ENCODE measurements at places on chromosomes 12 and 14.

- no peak for DNase-seq
Measured at GRCh38 chr14:94038921-94039629, 12.9 kb downstream of the OTUB2 start.

- DNase-seq, result no peak
Measured at GRCh38 chr12:6233121-6233971, 33.1 kb downstream of the CD9 start.

GRCh38 chr14:94540031-94540794, 21.0 kb upstream of the SERPINA4 start:
- no peak for DNase-seq

- DNase-seq, result no peak
Measured at GRCh38 chr14:93803408-93804318, 15.4 kb upstream of the PRIMA1 start.

- DNase-seq, result no peak
Measured at GRCh38 chr12:107233551-107233950, 140.2 kb upstream of the CRY1 start.

- no peak for DNase-seq
Measured at GRCh38 chr12:32377344-32378055, 21.9 kb upstream of the FGD4 start.

DNA sequence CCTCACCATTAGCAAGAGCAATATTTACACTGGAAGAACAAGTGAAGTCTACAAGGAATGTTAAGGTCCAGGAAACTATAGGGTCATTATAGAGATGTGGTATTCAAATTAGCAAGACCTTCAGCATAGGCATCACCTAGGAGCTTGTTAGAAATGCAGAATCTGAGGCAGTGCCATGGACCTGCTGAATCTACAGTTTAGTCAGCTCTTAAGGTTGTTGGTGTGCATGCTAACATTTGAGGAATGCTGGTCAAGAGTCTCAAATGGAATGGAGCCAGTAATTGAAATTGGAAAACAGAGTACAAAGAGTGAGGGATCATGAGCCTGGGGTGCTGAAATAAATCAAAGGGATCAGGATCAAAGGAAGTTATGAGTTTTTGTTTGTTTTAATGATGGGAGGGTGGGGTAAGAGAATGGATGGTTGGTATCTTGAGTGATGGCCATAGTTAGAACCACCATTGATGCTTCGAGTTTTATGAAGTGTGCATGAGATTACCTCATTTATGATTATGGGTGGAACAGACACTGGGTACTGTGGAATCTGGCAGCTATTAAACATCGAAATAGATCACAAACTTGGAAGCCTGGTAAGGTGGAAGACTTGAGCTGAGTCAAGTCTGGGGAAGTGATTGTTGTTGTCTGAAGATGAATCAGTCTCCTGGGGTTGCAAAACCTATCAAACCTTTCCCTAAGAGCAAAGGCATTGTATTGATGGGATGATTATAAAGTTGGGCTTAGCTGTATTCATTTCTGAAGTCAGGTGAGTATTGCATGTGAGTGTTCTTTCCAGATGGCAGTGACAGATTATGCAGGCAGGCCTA, 323.3 kb upstream of the E2F7 start:
- DNase-seq, result no peak

DNA sequence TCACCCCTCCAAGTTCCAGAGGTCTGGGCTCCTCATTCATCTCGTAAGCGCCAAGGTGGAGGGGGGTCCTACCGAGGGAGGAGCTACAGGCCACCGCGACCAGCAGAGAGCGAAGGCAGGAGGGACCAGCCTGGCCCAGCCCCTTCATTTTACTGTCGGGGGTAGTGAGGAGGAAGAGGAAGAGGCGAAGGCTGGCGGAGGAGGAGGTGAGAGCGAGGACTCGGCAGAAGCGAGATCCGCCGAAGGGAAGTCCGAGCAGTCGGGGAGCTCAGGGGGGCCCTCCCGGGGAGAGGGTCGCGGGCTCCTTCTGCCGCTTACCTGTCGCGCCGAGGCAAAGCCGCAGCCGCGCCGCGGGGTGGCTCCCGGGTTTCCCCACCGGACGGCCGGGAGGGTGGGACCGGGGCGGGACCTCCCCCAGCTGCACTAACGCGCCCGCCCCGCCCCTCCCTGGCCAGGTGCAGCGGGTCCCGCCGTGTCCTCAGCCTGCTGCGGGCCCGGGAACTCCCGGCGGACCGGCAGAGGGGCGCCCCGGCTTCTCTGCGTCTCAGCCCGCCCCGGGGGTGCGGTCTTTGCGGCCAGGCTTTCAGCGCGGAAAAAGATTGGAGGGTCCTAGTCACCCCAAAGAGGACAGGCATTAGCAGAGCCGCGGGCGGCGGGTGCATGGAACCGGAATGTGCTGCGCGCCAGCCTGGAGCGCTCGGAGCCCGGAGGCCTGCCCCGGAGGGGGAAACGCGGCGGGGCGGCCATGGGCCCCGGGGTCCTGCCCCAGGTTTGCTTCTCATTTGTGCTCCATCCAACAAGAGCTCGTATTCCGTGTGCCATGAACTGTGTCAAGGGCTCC, at the start of gene GALNT6:
GALNT6 (minus strand) TSS at position 124 of the 841 bp plus-strand sequence. CDS start 11,625 bp downstream, outside the sequence.
- peak; percentile 76 for DNase-seq

GRCh38 chr14:24131549-24131966, 1.1 kb downstream of the FITM1 start:
- no peak for DNase-seq

- DNase-seq, result no peak
Measured at GRCh38 chr12:50219544-50219943, 52.4 kb upstream of the CERS5 start.

GRCh38 chr12:4282103-4282891, 8.7 kb downstream of the CCND2 start:
- DNase-seq, result no peak

- DNase-seq, result no peak
Measured at GRCh38 chr14:69088586-69088985, 64.3 kb downstream of the DCAF5 start.

Measured in T-helper 22 cell (primary cell).